Lung (tissue), 17 donors: ENCODE measurements at places on chromosomes 13 and 19. TPM values are rescaled to one million over a fixed set of nuclear protein-coding genes. Genes with fewer than 3 reads are reported as not detected.
A peak's percentile ranks its signal among the peaks of the same experiment; 100 is the strongest.

The IGFL3 gene
- total RNA-seq = not detected

GRCh38 chr13:52348983-52349780 lies 56.8 kb downstream of the THSD1 start:
- DNase-seq = no peak
- no peak overlapping the region for H3K4me3 ChIP-seq
- H3K27ac ChIP-seq = no peak overlapping the region
- no peaks in the 10 kb centered on the region for H3K36me3 ChIP-seq
- no peaks in the 10 kb centered on the region for H3K27me3 ChIP-seq
- H3K4me1 ChIP-seq = peaks cover 10% of the 10 kb centered on the region

GRCh38 chr13:26919311-26919710 lies 158.7 kb upstream of the GPR12 start:
- no peaks in the 10 kb centered on the region for H3K27me3 ChIP-seq
- peaks cover 10% of the 10 kb centered on the region for H3K4me1 ChIP-seq
- no peak overlapping the region for H3K27ac ChIP-seq
- no peak for DNase-seq

DNA sequence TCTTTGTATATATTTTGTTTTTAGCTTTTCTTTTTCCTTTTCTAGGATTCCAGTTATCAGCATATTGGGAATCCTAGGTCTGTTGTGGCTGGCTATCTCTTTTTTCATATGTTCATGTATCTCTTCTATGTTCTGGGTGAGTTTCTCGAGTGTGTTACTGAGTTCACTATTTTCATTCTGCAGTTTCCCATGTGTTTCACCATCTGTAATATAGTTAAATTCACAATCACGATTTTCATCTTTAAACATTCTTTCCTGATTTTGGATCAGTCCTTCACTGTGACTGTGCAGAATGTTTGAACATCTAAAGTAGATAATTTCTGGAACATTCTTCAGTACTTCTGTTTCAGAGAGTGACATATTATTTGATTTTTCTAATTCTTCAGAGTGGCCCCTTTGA lies 862.1 kb downstream of the OLFM4 start:
- DNase-seq = no peak
- no peak overlapping the region for H3K27ac ChIP-seq
- H3K27me3 ChIP-seq = no peaks in the 10 kb centered on the region
- no peaks in the 10 kb centered on the region for H3K36me3 ChIP-seq
- H3K4me3 ChIP-seq = no peak overlapping the region
- H3K4me1 ChIP-seq = no peaks in the 10 kb centered on the region

The PSG4 gene
- not detected for total RNA-seq

The TLE6 gene
- total RNA-seq = 6.3 TPM

DNA sequence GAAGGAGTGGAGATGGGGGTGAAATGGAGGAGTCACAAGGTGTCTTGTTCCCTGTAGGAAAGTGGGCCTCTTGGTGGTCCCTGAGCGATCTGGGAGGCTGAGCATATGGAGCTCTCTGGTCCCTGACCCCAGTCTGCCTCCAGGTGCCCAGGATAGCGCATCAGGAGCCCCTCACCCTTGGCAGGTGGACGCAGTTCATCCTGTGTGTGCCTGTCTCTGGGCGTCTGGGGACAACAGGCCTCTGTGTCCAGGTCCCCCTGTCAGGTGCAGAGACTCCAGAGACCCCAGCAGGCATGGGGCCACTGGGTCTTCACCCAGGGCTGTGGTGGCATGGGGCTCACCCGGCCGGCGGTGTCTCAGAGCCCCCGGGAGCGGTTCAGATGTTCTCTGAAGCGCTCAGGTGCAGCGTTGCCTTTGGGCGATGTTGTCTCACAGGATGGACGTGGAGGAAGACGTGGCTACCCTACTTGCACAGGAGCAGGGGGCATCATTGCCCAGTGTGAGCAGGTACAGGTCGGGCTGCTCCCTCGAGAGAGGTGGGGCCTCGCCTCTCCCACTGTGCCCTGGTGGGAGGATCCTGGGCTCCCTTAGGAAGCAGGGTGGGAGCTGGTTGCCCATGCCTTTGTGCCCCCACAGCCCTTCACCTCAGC lies 58.1 kb upstream of the TPM4 start:
- H3K36me3 ChIP-seq = no peaks in the 10 kb centered on the region
- H3K27ac ChIP-seq = no peak overlapping the region
- H3K4me3 ChIP-seq = no peak overlapping the region
- H3K4me1 ChIP-seq = no peaks in the 10 kb centered on the region

The KLK4 gene
- not detected for total RNA-seq

DNA sequence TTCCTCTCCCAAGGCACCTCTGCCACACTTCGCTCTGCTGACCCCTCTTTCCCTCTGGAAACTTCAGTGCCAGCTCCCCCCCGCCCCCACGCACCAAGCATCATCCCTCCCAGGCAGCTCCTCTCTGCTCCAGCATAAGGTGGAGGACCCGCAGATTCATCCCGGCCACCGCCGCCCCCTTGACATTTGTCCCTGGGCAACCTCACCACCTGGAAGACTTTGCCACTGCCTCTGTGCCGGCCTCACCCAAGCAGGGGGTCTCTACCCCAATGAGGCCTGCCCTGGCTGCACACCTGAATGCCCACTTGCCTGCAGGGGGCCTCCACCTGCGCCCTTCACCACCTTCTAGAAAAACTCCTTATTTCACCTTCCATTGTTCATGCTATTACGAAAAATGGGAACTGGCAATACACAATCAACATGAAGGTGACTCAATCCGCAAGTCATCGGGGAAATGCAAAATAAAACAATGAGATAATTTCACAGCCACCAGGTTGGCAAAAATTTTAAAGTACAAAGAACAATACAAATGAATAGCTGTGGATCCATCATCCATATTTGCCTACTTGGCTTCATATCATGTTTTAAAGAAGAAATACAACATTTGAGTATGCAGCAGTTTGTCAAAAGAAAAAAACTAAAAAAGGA lies 21.9 kb downstream of the CCNE1 start:
- H3K27me3 ChIP-seq = no peaks in the 10 kb centered on the region
- no peaks in the 10 kb centered on the region for H3K4me1 ChIP-seq
- no peak overlapping the region for H3K4me3 ChIP-seq
- H3K36me3 ChIP-seq = no peaks in the 10 kb centered on the region
- DNase-seq = no peak

The FAM216B gene
- total RNA-seq = 70.4 TPM

The TMEM238 gene
- 0.43 TPM for total RNA-seq

GRCh38 chr19:48953990-48954594 lies 583 bp upstream of the BAX start:
- no peak for DNase-seq
- peaks cover 8% of the 10 kb centered on the region for H3K4me1 ChIP-seq
- H3K27ac ChIP-seq = peak overlapping the region; percentile 66
- no peak overlapping the region for H3K4me3 ChIP-seq

The ZNF544 gene
- 41.6 TPM for total RNA-seq

GRCh38 chr13:70388935-70389334 lies 280.7 kb upstream of the KLHL1 start:
- H3K4me3 ChIP-seq = no peak overlapping the region
- no peaks in the 10 kb centered on the region for H3K27me3 ChIP-seq
- no peaks in the 10 kb centered on the region for H3K4me1 ChIP-seq
- no peaks in the 10 kb centered on the region for H3K36me3 ChIP-seq

GRCh38 chr19:4640247-4641000 lies 1.1 kb downstream of the TNFAIP8L1 start:
- H3K36me3 ChIP-seq = no peaks in the 10 kb centered on the region
- peak overlapping the region; percentile 78 for H3K4me3 ChIP-seq
- no peaks in the 10 kb centered on the region for H3K4me1 ChIP-seq
- no peak for DNase-seq

DNA sequence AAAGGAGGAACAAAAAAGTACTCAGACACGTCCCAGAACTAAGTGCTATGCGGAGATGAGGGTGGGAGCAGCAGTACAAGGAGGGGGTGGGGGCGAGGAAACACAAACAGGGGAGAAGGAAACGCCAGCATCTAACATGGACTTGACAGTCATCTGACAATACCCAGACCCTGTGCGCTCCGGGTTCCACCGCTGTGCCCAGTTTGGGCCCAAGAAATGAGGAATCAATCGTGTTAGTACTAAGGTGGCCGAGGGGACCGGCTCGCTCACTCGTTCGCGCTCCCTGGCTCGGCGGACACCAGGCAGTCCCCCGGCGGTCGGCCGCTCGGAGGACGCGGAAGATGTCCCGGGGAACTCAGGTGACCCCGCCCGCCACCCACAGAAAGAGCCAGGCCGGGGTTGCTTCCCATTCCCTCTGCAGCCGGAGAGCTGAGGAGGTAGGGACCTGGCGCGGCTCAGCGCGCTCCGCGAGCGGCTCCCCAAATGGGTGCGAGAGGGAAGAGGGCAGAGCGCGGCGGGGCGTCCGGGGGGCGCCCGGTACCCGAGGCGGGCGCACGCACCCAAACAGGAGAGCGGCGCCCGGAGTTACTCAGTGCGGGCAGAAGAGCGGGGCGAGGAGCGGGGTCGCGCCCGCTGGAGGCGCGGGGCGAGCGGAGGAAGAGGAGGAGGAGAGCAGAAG lies 616 bp downstream of the TSHZ3 start:
- no peaks in the 10 kb centered on the region for H3K27me3 ChIP-seq
- DNase-seq = peak; percentile 69
- H3K36me3 ChIP-seq = no peaks in the 10 kb centered on the region
- H3K27ac ChIP-seq = peak overlapping the region; percentile 78
- peak overlapping the region; percentile 86 for H3K4me3 ChIP-seq

The CEACAM21 gene
- total RNA-seq = 12.2 TPM

- no peak overlapping the region for H3K27ac ChIP-seq
- H3K4me1 ChIP-seq = no peaks in the 10 kb centered on the region
- no peaks in the 10 kb centered on the region for H3K27me3 ChIP-seq
- H3K4me3 ChIP-seq = no peak overlapping the region
- no peaks in the 10 kb centered on the region for H3K36me3 ChIP-seq
Observed at GRCh38 chr13:85312071-85312470, 487.1 kb downstream of the SLITRK6 start.

The SERP2 gene
- total RNA-seq = 6.6 TPM
